ENCODE measurements at places on chromosomes 7 and 10.

DNA sequence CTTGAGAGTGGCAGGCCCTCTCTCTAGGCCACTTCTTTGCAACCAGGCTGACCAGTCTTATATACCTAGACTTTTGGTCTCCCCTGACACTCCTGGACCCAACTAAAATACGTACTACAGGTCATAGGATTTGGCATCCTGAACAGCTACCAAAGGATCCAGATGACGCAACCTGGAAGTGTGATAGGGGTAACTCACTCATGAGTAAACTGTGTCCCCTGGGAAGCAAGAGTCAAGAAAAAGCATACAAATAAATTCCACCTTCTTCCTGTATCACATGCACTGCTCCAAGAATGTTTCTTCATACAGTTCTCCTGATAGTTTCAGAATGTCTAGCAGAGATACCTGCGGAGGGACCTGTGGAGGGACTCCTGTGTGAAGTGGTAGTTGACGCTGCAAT, 172.3 kb downstream of the MDFIC start:
- no peak for DNase-seq

DNA sequence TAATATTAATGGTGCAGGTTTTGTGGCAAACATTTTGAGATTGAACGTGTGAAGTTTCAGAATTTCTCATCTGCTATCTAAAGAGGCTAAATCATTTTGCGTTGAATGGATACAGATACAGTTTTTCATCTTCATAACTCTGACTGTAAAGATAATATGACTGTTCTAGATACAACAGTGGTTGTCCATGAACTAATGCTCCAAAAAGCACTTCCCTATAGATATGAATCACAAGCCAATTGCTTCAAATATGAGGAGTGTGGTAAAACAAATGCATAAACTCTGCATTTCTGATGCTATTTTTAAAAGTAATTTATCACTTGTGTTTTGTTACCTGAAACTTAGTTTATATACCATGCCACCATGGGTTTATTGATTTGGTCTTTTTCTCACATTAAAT, 750.1 kb downstream of the MAGI2 start:
- no peak for DNase-seq

DNA sequence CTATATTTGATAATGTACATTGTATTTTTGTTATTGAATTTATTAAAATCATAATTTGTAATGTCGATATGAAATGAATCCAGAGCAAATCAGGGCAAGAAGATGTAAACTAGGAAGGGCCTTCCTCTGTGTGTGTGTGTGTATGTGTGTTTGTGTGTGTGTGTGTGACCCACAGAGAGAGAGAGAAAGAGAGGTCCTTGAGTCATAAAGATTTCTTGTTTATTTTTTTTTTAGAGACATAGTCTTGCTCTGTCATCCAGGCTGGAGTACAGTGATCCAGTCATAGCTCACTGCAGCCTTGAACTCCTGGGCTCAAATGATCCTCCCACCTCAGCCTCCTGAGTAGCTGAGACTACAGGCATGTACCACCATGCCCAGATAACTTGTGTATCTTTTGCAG, 50.7 kb downstream of the INPP5F start:
- DNase-seq, result no peak

DNA sequence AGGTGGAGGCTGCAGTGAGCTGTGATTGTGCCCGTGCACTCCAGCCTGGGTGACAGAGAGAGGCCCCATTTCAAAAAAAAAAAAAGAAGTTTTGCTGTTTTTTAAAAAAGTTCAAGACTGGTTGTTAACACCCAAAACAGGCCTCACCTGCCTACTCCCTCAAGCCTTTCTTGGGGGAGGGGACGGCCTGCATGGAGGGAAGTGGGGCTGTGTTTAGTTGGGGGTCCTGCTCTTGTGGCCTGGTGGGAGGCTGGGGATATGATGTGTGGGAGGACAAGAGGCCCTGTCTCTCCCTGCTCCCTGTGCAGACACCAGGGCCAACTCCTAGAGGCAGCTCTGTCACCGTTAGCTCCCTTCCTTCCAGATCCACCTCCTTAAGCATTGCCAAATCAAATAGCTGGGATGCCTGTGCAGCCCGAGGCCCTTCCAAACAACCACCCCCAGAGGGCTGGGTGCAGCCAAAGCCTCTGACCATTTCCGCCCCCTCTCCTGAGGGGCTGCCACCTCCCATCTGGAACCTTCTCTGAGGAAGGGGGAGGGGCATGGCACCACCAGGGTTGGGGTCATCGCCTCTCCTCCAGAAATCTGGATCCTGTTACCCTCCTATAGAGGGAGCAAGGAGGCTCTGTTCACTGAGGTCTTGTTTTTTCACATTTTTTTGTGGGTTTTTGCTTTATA, 32.9 kb upstream of the ANKRD2 start:
- DNase-seq, result no peak

GRCh38 chr10:635088-635861, 54.2 kb downstream of the DIP2C start:
- no peak for DNase-seq

DNA sequence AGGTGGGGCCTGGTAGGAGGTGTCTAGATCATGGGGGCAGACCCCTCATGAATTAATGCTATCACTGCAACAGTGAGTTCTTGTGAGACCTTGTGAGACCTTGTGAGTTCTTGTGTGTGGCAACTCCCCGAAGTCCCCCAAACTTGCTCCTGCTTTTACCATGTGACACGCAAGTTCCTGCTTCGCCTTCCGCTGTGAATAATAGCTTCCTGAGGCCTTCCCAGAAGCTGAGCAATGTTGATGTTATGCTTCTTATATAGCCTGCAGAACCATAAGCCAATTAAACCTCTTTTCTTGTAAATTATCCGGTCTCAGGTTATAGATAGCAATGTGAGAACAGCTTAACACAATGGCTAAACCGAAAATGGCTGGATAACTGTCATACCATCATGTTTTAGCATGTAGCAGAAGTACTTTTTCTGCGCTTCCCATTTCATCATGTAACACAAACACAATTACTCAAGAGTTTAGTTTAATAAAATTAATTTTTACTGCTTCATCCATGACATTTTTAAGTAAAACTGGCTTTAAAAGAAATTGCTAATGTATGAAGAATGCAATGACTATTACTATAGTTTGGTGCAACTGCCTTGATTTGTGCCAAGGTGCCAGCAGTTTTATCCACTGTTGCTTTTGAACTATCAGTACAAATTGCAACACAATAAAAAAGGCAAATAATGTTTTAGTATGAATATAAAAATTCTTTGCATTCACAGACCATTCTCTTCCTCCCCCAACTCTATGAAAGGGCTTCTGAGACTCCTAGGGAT, 87.7 kb upstream of the TMEM168 start:
- DNase-seq, result no peak

DNA sequence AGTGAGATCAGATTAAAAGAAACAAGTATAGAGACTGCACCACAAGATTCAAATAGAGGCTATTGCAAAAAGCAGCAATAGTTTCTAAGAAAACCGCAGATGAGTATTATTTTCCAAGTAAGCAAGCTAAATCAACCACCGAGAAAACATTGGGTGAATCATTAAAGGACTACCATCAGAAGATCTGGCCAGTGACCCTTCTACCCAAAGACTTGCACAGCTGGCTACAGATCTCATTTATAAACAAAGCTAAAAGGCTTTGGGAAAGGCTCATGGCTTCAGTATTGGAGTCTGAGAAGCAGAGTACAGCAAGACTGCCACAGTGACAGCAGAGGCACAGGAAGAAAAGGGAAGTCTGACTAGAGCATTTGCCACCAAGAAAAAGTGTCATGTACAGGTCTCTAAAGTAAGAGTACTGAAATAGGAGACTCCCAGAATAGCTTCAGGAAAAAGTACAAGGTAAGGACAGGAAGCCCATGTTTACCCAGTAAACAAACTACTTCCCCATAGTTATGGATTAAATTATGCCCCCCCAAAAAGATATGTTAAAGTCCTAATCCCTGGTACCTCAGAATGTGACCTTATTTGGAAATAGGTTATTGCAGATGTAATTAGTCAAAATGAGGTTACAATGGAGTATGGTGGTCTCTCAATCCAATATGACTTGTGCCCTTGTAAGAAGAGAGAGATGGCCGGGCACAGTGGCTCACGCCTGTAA, 19.0 kb downstream of the STEAP1 start:
- no peak for DNase-seq

DNA sequence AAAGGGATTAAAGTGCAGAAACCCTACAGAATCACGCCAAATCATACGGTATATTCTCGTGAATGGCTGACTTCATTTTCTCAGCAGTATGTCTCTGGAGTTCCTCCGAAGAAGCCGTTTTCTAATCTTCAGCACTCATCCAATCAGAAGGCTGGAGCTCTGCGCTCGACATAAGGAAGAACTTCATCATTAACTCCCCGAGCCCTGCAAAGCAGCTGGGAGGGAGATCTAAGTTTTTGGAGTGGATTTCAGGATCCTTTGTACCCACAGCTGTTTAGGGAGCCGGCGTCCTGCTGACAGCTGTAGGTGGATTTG, 40.7 kb upstream of the SDK1 start:
- no peak for DNase-seq

- DNase-seq, result no peak
These were observed 65.1 kb downstream of the MINDY3 start for GRCh38 chr10:15795036-15795792.

GRCh38 chr7:21704359-21704758, 161.5 kb downstream of the DNAH11 start:
- DNase-seq, result no peak

DNA sequence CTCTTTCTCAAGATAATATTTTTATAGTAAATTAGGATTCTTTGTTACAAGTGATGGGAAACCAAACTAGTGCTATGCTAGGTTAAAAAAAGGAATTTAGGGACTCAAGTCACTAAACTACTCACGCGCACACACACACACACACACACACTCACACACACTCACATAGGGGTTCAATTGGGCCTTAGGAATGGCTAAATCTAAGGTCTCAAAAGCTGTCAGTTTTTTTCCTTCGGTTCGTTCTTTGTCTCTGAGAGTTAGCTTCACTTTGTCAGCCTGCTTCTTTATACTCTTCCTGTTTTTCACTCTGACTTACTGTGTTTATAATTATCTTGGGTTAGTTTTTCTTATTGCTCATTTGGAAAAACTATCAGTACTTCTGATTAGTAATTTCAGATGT, 138.9 kb downstream of the ADK start:
- DNase-seq, result no peak

DNA sequence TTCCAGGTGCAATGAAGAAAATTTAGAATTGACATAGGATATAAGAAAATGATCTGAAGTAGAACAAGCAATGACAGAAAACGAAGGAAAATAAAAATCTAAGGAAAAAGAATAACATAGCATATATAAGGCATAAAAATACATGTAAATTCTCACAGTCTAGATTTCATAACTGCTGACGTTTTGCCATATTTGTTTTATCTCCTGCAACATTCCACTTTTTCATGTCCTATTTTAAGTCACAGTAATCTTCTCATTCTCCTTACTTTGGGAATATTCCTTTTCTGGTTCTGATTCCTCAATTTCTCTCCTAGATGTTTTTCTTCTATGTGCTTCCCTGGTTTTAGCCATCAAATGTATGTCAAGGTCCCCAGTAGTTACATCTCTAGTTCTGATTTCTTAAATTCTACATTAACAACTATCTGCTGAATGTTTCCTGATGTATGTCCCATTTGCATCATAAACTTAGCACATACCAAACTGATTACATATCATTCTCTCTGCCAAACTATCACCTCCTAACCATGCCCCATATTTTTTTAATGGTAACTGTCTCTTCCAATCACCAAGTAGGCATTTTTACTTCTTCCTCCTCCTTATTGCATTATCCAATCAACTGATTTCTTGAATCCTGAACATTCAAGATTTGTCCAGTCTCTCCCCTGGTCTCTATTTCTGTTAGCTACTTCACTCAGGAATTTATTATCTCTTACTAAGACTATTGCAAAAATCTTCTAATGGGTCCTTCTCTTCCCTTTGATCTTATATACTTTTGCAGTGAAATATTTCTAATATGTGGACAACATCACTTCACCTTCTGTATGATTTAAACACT, 171.3 kb downstream of the DNAJC1 start:
- no peak for DNase-seq

- DNase-seq, result peak; percentile 16
These were observed 78.5 kb downstream of the LHPP start for GRCh38 chr10:124539935-124540641.

DNA sequence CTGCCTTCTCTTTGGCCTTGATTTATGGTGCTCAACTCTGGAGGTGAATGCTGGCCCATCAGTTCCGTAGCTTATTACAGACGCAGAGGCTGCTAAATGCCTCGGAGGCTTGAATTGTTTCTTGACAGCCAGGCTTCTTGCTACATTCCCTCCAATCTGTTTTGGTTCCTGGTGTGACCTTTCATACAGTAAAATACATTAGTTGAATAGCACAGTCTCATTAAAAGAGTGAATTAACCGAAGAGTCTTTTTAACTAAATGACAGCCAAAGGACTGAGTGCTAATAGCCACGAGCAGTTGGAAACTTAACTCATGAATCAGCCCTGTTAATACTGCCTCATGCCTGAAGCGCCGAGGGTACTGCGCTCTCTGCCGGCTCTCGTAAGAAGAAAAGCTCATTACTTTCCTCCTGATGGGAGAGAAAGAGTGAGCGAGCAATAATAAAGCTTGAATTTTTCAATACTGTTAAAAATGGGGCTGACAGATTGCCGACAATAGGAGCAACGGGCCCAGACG, 236.4 kb upstream of the GPR26 start:
- DNase-seq, result no peak

- peak; percentile 84 for DNase-seq
These were observed at the start of gene PGAM1 for GRCh38 chr10:97425964-97426775. Gene PGAM1, plus strand, starts transcription at chr10:97426191. Its CDS starts 117 bp downstream, at chr10:97426308.

- DNase-seq, result no peak
These were observed 287.8 kb downstream of the GALNT17 start for GRCh38 chr7:71419546-71420337.

GRCh38 chr7:4861673-4862072, at the start of gene PAPOLB:
Gene PAPOLB, minus strand, starts transcription at chr7:4862030. Its CDS starts 220 bp downstream, at chr7:4861810.
- DNase-seq, result no peak

DNA sequence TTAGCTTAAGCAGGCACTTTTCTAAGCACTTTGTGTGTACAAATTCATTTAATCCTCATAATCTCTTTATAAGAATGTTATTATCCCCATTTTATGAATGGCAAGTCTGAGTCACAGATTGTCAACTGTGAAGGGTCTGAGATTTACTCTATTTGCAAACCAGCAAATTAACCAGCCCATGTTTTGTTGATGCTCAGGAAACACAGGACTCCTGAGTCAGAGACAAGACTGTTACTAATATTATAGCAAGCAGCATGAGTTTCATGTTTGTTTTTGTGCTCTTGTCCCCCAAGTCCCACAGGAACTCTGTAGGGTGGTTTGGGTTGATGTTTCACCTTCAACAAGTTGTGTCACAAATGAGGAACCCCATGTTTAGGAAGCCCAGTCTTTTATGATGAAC, 182.0 kb upstream of the PPP1R3A start:
- DNase-seq, result no peak

DNA sequence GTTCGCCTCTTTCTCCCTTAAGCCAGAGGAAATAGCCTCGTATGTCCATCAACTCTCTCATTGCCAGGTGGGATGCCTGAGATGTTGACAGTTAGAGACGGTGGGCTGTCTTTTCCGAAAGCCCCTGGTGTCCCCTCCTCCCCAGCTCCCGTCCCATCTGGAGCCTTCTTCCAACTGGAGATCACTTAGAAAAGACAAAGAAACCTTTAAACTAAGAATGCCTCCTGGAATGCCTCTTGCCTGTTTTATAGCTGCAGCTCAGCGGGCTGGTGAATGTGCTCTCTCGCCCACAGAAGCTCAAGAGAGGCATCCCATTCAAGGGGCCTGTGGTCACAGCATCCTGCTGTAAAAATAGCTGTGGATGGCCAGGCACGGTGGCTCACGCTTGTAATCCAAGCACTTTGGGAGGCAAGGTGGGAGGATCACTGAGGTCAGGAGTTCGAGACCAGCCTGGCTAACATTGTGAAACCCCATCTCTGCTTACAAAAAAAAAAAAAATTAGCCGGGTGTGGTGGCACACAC, 5.2 kb upstream of the MYL10 start:
- no peak for DNase-seq

All from NCI-H1092 (cell line).